ENCODE measurements at places on chromosomes 5 and 9. TPM values are rescaled to one million over a fixed set of nuclear protein-coding genes. Genes with fewer than 3 reads are reported as not detected.

GRCh38 chr9:35267710-35268109 is 105.9 kb downstream of the UNC13B start:
- DNase-seq: no peak

DNA sequence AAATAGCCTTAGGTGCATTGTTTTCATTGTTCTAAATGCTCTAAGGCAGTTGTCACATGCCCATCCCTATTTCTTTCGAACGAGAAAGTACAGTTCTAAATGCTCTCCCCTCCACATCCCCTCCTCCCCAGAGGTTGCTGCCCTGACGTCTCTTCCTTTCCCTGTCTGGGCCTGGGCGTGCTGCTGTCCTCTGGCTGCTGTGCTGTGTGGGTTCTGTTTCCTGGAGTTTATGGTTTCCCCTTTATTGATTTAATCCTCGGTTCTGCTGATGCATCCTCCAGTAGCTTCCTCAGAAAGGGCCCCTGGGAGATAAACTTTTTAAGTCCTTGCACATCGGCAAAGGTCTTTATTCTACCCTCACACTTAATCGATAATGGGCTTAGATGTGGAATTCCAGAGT is 48.8 kb downstream of the MVB12B start:
- no peak for DNase-seq

DNA sequence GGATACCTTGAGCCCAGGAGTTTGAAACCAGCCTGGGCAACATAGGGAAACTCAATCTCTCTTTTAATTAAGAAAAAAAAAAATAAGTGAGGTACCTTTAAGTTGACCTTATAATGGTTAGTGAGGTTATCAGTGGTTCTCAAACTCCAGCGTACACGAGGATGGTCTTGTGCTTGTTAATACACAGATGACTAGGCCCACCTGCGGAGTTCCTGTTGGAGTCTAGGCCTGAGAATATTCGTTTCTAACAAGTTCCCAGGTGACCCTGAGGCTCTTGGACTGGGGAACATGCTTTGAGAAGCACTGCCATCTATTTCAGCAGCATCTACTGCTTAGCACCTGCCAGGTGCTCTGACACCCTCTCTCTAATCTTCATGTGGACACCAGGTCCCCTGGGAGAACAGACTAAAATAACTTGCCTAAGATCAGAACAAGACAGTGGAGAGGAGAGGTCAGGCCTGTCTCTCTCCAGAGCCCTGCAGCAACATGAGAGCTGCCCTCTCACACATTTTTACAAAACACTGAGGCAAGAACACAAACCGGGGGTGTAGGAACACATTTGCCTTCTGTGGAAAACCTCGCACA is 24.6 kb downstream of the TLE1 start:
- no peak for DNase-seq

DNA sequence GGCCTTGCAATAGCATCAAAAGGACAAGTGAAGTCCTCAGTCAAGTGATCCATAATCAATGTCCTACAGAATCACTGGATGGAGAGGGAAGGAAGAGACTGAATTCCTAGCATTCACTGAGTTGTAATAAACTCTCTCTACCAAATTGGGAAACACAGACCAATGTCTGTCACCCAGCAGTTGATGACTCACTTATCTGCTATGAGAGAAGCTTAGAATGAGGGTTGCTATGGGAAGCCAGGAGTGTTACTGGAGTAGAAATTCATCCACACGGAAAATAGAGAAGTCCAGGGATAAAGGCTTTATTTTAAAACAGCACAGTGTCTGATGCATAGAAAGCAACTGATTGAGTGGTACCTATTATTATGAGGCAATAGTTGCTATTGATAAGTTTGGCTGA is 407.4 kb downstream of the BRINP1 start:
- no peak for DNase-seq

DNA sequence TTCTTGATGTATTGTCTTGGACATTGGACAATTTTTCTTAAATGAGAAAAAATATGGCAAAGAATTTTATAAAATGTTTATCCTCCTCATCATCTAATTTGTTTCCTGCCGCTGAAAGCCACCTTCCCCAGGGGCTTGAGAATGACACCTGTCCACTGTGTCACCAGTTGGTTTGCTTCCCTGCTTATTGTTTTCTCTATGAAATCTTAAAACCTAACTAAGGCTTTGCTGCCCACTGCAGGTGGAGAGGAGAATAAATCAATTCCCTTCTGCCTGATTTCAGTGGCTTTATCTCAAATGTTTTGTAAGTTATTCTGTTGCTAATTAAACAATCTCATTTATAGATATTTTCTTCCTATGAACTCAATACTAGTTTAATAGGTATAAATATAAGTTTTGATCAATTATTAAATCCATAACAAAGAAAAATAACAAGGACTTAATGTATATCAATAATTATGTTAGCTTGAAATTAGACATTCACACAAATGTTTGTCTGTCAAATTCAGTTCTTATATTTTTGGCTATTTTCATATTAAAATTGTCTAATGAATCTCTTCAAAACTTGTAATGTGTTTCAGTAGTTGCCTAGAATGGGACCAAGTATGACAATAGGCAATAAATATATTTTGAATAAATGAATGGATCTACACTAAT is 822.5 kb downstream of the PTPRD start:
- peak; percentile 36 for DNase-seq

GRCh38 chr5:173633304-173633703 is 16.9 kb upstream of the BOD1 start:
- DNase-seq: no peak

DNA sequence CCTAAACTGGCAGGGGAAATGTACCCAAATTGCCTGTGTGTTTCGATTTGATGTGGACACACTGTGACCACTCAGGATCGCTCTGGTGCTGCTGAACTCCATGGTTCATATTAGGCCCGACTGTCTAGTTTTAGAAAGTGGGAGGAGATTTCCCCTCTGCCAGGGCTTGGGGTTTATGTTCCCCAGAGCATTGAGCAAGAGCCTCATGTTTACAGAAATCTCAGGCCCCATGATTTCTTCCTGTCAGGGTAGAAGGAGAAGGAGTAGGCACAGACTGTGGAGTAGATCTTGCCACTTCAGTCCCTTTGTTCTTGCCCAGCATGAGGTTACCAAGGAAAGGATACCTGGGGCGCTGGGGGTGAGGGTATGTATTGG is 40.8 kb upstream of the GLRX start:
- no peak for DNase-seq

DNA sequence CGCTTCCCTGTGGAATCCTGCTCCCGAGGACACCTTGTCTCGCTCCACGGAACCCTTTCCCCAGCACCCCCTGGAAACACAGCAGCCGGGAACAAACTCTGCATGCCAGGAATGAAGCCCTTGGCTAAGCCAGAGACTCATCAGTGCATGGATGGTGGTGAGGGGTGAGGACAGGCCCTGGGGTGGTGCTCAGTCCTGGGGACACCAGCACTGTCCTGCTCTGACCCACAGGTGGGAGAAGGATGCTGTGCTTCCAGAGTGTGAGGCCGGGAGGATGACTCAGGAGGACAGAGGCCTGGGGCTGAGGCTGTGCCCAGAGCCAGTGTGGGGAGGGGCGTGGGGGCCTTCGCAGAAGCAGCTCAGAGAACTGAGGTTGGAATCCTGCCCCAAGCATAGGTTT is 11.2 kb upstream of the EGR1 start:
- no peak for DNase-seq

DNA sequence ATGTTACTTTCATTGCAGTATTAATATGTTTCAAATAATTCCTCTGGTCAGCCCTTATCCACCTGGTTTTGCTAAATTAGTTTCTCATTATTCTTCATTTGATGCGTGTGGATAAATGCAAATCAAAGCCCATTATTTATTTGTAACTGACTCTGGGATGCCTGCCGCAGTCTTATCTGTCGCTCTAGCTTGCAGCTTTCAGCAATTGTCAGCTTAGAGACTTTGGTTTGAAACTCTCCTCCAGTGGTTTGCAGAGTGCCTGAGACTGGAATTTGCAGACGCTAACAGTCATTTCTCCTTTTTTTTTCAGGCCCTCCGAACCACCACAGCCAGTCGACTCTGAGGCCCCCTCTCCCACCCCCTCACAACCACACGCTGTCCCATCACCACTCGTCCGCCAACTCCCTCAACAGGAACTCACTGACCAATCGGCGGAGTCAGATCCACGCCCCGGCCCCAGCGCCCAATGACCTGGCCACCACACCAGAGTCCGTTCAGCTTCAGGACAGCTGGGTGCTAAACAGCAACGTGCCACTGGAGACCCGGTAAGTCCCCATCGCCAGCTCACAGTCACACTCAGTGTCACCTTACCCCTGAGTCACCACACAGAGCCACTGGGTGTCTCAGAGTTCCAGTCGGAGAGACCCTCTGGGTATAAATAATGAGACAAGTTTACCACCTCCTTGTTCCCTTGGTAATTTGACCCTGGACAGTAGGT is 339.0 kb upstream of the WWC1 start:
- no peak for DNase-seq

DNA sequence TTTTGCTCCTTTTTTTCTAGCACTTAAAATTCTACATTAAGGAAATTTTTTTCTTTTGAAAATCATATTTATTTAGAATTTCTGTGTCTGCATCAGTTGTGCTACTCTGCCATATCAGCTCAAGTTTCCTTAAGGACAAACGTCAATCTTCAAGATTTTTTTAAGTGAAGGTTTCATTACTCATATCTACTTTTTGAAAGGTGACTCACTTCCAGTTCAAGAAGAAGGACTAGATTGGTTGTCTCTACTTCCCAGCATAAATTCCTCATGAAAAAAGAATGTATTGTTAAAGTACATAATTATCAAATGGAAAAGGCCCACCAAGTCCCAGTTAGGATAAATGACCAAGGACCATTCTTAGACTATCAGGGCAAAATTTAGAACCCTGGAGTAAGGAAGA is 626.5 kb downstream of the DMRTA1 start:
- DNase-seq: no peak

DNA sequence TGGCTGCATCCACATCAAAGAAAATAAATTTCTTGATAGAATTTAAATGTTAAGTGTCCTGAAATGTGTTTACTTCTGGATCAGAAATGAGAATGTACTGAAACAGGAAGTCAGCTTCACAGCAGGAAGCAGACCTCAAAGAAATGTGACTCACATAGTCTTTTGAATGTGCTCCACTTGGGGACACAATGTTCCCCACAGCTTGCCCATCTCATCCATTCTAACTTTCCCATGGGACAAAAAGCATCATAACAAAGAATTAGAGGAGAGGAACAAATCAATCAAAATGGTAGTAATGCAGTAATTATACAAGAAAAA is 85.7 kb downstream of the GRAMD2B start:
- DNase-seq: peak; percentile 37

GRCh38 chr9:123419721-123420591 is 64.0 kb downstream of the CRB2 start:
- no peak for DNase-seq

DNA sequence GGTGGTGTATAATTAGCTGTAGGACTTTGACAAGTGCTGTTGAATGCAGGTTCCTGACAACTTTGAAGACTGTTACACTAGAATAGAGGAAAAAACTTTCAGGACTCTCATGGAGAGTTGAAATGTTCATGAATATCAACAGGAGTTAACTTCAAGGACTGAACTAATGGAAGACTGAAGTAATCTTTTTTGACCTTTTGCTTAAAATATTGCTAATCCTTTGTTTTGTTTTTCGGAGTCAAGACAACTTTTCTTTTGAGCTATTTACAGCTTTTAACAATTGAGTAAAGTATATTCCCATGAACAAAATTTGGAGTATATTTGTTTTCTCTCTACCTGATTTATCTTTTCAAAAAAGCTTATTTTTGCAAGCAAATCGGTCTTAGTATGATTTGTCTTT is 34.1 kb upstream of the MTMR12 start:
- DNase-seq: no peak

- no peak for DNase-seq
Measured at GRCh38 chr5:133827011-133827410, 141.4 kb downstream of the C5orf15 start.

DNA sequence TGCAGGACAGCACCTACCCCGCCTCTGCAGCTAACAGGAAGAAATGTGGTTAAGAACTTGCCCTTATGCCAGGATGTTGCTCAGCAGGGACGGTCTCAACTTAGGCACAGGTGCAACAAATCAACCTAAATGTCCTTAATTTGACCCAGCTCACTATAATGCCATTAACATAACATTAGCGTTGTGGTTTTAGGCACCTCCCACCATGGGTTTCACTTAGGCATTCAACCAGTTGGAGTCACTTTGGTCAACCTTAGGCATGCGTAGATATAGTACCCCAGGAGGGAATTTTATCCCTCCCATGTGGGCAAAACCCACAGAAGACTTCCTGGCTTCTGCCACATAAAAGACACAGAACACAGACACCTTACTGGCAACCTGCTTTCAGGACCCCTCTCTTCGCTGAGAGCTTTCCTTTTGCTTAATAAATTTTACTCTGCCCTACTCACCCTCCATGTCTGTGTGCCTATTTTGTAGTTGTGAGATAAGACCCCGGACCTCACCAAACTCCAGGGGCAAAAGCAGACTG is 8.7 kb upstream of the ERAP1 start:
- no peak for DNase-seq

- DNase-seq: no peak
Measured at GRCh38 chr5:36481454-36482120, 124.8 kb upstream of the SLC1A3 start.

DNA sequence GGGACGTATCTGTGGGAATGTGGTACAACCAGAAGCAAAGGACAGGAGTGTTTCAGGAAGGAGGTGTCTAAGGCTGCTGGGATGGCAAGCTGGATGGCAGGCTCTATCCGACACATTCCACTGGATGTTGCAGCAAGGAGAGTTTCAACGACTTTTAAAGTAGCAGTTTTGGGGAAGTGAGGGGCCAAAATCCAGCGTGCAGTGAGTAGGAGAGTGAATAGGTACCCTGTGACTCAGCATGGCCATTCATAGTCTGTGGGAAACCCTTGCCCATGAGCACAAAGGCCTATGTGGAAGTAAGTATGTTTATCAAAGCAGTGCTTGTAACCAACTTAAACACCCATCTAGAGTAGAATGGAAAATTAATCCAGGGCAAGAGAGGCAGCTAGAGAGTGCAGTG is 664.7 kb downstream of the ACTL7B start:
- no peak for DNase-seq

DNA sequence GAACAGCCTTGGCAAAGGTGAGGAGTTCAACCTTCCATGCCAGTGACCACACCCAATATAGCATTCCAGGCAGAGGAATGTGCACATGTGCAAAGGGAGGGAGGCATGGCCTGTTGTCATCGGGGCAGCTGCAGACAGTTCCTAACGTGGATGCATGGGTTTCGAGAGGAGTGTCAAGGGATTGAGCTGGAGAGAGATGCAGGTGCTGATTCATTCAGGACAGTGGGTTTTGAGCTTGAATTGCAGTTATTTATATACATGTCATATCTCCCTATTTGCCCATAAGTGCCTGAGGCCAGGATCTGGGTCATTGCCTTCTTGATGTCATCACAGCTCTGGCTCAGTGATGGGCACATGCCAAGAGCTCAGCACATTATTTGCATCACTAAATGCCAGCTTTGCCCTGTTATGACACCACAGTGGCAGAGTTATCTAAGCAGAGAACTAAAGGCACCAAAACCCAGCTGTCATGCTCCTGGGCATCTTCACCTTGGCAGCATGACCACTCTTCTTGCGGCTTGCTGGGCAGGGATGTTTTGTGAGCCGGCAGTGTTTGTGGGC is 278.0 kb downstream of the NTRK2 start:
- DNase-seq: no peak

GRCh38 chr9:77876590-77876989 is 155.0 kb downstream of the GNAQ start:
- DNase-seq: no peak

The RELL2 gene
- total RNA-seq: 8.5 TPM

The NR6A1 gene
- 1.3 TPM for total RNA-seq

The ZNF618 gene
- 20.7 TPM for total RNA-seq

The CTXN3 gene
- not detected for total RNA-seq

The RPS23 gene
- 1,829 TPM for total RNA-seq

The ARHGAP26 gene
- 14.0 TPM for total RNA-seq

The PRDM9 gene
- total RNA-seq: not detected

The KLF4 gene
- 10.3 TPM for total RNA-seq

The RPL12 gene
- 2,739 TPM for total RNA-seq
